ENCODE measurements at places on chromosomes 12 and 14.

DNA sequence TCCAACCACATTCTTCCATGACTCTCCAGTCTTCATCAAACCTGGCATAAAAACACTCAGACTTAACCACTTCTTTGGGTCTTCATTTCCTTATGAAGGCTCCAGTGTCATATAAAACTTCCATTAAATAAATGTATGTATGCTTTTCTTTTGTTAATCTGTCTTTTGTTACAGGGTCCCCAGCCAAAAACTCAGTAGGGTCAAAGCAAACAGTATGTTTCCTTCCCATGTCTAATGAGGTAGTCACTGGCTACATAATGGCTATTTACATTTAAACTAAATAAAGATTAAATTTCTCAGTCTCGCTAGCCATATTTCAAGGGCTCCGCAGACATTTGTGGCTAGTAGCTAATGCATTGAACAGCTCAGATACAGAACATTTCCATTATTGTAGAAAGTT, 40.1 kb upstream of the STAB2 start:
- no peak for DNase-seq

- DNase-seq: no peak
These were observed 75.3 kb downstream of the SRGAP1 start for GRCh38 chr12:63919756-63920155.

- DNase-seq: no peak
These were observed 611.2 kb downstream of the RPS29 start for GRCh38 chr14:48974994-48975393.

DNA sequence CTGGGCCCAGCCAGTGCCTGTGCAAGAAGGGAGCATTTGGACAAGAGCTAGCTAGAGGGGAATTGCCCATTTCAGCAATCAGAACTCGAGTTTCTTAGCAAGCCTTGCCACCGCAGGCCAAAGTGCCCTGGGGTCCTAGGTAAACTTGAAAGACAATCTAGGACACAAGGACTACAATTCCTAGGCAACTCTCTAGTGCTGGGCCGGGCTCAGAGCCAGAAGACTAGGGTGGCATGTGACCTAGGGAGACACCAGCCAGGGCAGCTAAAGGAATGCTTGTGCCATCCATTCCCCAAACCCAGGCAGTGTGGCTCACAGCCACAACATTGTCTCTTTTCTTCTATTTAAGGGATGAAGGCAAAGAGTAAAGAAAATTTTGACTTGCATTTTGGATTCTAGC, 205.0 kb downstream of the BMP4 start:
- no peak for DNase-seq

- no peak for DNase-seq
These were observed 18.3 kb upstream of the PLEKHH1 start for GRCh38 chr14:67514650-67515385.

DNA sequence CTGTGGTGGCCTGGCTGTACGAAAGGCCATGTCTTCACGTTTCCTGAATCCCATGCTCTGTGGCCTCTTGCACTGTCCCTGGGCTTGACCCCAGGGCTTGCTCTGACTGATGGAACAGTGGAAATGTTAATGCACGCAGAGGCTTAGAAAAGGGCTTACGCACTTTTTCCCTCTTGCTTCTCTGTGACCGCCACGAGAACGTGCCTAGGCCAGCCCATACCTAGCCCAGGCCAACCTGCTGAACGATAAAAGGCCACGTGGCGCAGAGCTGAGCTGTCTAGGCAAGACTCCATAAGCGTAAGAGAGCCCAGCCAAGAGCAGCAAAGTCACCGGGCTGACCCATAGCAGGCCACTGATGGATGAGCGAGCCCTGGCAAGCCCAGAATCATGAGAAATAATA, 18.3 kb downstream of the TTC7B start:
- no peak for DNase-seq

GRCh38 chr14:62792578-62792977, 252.7 kb downstream of the KCNH5 start:
- DNase-seq: no peak

DNA sequence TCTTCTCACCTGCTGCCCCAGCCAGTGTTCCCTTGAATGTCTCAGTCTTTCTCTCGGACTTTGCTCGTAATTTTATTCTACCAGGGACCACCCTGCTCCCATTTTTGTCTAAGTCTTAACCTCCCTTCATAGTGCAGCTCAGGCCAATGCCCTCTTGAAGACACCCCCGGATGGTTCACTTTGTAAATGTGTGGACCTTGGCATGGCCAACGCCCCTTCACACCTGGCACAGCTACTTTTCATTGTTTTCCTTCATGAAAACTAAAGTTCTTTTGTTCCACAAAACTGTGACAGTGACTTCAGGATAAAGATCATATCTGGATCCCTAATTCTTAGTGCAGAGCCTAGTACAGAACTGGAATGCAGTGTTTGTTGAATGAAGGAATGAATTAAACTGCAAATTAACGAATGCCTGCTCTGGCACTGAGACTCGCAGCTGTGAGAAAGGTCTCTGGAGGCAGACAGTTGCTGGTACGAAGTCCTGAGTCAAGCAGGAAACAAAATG, 3.5 kb upstream of the RNASE4 start:
- DNase-seq: no peak

DNA sequence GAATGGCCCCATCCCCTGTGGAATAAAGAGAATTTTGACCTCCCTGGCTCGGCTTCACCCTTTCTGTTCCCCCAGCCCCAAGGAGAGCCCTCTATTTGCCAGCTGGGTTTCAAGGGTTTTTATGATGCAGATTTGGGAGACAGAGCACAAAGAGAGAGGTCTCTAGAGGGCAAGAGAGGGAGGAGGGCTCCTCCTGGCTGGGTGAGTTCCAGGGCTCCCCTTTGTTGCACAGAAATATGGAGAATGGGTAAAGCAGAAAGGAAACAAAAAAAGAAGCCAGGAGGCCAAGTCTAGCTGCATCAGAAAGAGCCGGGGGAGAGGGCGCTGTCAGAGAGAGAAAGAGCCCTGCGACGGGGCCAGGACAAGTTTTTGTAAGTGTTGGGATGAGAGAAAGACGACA, 319.6 kb upstream of the RTL1 start:
- no peak for DNase-seq

DNA sequence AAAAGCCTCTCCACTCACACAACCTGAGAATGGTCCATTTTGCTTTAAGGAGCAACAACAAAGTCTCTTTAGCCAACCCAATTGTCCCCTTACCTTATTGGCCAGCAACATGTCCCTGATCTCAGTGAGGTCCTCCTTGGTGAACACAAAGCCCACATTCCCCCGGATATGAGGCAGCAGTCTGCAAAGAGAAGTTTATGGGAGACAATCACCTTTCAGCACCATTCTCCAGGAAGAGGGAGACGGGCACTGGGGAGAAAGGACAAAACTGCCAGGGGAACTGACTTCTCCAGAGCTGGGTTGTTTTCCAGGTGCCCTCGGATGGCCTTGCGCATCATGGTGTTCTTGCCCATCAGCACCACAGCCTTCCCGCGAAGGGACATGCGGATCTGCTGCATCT, 1.9 kb downstream of the RPLP0 start:
- DNase-seq: no peak

DNA sequence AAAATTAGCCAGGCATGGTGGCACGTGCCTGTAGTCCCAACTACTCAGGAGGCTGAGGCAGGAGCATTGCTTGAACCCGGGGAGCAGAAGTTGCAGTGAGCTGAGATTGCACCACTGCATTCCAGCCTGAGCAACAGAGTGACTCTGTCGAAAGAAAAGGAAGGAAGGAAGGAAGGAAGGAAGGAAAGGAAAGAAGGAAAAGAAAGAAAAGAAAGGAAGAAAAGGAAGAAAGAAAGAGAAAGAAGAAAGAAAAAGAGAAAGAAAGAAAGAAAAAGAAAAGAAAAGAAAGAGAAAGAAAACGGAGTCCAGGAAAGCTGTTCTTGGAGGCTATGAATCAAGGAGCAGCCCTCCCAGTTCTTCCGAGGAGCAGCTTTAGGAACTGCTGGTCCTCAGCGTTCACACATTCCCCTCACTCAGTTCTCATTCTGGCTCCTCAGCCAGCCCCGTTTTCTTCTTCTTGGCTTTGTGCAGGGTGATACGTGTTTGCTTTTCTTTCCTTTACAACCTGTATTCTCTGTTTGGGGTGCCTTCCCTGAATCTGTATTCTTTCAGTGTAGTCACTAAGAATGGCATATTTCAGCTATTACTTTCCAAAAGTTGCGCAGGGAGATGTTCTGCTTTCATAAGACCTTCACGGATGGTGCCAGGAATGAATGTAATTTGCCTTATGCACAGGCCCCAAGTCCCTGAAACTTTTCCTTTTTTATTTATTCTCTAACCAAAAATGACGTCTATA, 12.2 kb downstream of the FBXL14 start:
- DNase-seq: no peak

DNA sequence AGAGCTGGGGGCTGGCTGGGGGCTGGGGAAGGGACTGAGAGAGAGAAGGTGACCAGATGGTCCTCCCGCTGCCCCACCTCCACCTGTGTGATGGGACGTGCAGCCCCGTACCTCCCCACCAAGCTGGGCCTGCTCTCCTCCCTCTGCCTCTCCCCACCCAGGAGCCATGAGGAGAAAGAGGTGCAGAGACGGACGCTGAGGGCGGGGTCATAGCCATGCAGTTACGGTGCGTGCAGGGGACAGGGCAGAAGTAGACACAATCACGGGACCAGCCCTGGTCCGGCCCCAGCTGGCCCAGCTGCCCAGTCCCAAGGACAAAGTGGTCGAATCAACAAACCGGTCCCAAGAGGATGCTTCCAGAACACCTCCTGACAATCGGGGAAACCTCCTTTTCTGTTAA, 33.2 kb downstream of the RFLNA start:
- no peak for DNase-seq

GRCh38 chr12:47382305-47382704, 302.5 kb upstream of the AMIGO2 start:
- no peak for DNase-seq

All from activated CD4-positive, alpha-beta T cell treated with anti-CD3 and anti-CD28 coated beads, Interleukin-2, amount 50 U/mL, for 24 hours (primary cell).